ENCODE measurements at places on chromosomes 1 and 21. TPM values are rescaled to one million over a fixed set of nuclear protein-coding genes. Genes with fewer than 3 reads are reported as not detected.
A peak's percentile ranks its signal among the peaks of the same experiment; 100 is the strongest.

The MRPS15 gene
- 86.1 TPM for total RNA-seq

The ITSN1 gene
- 32.6 TPM for total RNA-seq

The SYT2 gene
- total RNA-seq = not detected

The PDIK1L gene
- total RNA-seq = 8.3 TPM

The ALG6 gene
- total RNA-seq = 5.0 TPM

The CD84 gene
- total RNA-seq = 0.76 TPM

The HMCN1 gene
- total RNA-seq = 5.5 TPM

The WNT3A gene
- not detected for total RNA-seq

The MECR gene
- total RNA-seq = 45.6 TPM

The OSCP1 gene
- 5.3 TPM for total RNA-seq

The CXADR gene
- 42.1 TPM for total RNA-seq

The CD2 gene
- total RNA-seq = 0.93 TPM

The MYBPH gene
- not detected for total RNA-seq

DNA sequence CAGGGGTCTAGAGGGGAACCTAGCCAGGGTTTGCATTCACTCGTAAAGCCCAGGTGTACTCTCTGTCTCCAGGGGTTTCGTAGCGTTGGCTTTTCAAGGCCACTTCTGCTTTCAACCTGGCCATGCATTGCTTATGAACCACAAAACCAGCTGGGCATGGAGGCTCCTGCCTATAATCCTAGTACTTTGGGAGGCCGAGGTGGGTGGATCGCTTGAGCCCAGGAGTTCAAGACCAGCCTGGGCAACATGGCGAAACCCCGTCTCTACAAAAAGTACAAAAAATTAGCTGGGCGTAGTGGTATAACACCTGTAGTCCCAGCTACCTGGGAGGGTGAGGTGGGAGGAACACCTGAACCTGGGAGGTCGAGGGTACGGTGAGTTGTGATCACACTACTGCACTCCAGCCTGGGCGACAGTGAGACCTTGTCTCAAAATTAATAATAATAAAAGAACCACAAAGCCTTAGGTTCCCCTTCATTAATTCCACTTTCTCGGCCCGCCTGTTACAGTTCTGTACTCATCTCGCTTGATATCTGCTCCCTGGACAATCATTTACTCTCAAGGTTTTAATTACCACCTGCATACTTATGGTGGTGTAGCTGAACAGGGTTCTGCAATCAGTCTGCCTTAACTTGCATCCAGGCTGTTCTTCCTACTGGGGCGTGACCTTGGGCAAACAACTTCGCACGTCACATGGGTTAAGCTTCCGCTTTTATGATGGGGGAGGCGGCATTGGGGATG is 6.1 kb downstream of the SLC16A4 start:
- DNase-seq = no peak

DNA sequence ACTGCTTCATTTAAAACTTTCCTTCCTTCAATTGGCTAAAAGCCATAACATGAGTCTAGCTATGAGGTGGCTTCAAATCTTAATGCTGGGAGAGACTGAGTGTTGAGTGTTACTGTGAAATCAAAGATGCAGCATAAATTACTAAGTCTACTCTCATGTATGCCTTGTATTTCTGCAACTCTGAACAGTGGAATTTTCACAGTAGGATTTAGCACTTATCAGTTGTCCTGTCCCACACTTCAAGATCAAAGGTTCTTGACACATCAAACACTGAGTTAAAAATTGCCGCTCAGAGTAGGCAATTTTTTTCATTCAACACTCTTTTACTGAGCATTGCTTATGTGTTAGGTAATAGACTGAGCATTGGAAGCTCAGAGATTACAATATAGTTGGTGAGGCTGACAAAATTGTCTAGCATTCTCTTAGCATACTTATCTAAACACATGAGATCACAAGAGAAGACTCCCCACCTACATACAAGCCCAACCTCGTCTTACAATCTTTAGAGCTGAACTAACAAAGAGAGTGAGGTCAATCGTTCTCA is 56.4 kb upstream of the ADORA3 start:
- no peak for DNase-seq

GRCh38 chr1:192066202-192066601 is 92.1 kb upstream of the RGS18 start:
- DNase-seq = no peak

GRCh38 chr1:7422966-7423365 is 348.1 kb upstream of the VAMP3 start:
- DNase-seq = no peak

DNA sequence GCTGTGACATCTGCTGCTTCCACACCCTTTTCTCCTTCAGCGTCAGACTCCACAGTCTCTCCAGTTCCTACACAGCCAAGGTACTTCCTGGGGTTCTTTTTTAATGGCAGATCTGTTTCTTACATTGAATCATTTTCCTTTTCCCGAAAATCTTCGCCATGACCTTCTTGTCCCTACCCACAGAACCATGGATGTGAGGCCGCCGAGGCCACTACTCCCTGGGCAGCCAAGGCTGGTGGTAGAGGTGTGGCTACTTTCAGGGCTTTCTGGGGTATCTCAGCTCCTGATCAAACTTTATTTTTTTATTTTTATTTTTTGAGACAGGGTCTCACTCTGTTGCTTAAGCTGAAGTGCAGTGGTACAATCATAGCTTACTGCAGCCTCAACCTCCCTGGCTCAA is 9.5 kb upstream of the LIN9 start:
- no peak for DNase-seq

DNA sequence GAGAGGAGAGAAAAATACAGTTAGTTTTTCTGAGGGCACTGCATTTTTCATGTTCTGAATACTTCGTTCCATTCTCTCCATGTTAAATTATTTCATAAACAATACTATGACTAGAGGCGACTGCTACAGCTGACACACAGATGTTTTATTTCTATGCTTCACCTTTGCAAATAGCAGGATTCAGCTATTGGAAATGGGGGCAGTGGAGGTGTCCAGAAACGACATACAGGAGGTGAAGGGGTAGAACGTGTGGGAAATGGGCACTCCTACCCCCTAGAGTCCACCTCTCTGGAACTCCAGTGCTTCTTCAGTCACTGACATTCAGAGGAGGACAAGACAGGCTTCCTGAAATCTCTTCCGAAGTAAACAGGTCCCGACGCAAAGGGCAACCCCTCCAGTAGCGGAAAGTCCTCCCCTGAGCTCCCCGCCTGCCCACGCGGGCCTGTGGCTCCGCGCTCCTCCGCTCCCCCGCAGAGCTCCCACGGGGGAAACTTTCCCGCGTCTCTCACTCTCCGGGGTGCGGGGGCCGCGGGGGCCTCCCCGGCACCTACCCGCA is 480 bp downstream of the DPYD start:
- no peak for DNase-seq

- DNase-seq = peak; percentile 11
Observed at GRCh38 chr1:221712776-221713431, 29.0 kb downstream of the DUSP10 start.

GRCh38 chr1:183845681-183846080 is 40.8 kb downstream of the RGL1 start:
- DNase-seq = no peak

DNA sequence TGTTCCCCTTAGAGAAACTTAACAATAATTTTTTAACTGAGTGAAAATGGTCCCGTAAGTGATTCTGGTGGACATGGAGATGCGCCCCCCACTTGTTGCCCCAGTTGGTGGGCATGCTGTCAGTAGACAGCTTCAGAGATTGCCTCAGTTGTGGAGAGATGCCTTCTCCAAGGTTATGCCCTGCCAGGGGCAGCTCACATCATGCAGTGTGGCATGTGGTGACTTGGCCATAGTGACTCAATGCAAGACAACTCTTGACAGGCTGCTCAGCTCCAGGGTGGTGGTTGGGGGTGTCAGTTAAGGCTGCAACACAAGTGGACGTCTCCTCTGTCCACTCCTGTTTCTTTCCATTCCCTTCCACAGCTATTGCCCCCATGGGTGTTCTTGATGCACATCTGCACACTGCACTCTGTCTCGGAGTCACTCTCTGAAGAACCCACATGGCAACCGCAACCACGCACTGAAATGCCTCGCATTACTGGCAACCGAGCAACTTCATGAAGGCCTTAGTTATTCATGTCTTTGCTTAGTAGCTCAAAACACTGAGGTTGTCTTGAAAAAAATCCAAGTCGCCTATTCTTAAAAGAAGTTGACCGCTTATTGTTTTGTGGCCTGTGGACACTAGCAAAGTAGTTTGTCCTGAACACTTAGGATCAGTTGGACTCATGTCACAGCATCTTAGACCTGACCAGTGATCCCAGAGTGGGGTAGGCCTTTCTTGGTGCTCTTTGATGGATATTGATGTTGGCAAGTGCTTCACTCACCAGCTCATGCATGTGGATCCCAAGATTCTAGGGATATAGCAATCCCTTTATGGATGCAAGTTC is 54.8 kb upstream of the USP1 start:
- DNase-seq = no peak

GRCh38 chr1:57013522-57013921 is 47.7 kb upstream of the C8B start:
- no peak for DNase-seq

DNA sequence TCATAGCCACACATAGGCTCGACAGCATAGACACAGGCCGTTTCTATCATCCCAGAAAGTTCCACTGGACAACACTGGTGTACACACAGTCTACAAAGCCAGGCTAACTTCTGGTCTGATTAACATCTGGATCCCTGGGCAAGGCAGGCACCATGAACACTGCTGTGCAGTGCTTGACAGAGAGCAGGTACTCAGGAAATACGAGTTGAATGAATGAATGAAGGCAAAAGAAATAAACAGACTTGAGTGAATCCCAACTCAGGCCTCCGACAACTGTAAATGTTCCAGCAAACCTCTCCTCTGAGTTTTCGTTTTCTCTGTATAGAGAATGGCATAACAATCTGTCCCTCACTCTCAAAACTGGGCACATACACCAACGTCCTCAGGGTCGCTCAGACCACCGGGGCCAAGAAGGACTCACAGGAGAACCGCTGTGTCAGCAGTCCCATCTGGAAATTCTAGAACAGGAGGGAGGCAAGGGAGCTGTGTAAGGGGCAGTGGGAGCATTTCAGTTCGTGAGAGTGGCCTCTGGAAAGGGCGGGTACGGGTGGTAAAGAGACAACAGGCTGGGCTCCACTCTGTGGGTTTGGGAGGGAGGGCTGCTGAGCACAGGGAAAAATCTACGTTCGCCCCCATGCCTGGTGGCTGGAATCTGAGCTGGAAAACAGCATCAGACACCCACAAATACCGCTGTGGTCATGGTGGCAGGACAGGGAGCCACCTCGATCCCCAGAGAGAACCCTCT is 15.1 kb upstream of the ECE1 start:
- DNase-seq = no peak

- DNase-seq = no peak
Observed at GRCh38 chr1:89989799-89990198, 5.1 kb upstream of the ZNF326 start.

GRCh38 chr1:232521660-232522059 is 108.3 kb downstream of the SIPA1L2 start:
- DNase-seq = no peak

DNA sequence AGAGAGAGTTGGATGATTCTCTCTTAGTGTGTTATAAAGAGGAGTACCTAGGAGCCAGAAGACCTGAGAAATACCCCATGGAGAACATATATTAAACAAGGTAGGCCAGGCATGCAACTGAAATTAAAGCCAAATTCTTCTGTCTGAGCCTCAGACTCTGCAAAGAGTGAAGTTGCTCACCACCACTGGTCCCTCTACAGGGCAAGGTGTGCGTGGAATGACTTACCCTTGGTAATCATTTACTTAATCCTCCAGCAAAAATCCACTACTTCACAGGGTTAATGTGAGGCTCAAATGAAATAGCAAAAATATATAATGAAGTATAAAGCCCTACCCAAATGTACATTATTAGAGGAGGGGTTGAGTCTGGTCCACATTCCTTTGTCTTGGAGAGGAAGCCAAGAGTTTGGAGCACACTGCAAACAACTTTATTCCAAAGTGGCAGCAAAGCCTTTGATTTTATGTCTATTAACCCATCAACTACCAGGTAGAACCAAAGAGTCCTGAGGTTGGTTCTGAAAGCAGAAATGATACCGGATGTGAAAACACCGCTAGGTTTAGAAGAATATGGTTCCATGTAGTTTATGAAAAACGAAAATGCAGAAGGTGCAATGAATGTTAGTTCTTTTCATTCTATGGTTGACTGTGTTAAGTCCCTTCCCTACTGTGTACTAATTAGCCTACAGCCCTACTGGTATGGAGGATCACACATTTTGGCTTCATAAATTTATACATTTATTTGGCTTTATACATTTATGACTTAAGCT is 8.5 kb downstream of the SSR2 start:
- DNase-seq = no peak

- peak; percentile 60 for DNase-seq
Observed at GRCh38 chr1:210558302-210558701, 229.6 kb downstream of the HHAT start.

All from heart right ventricle (tissue), 16 donors.